Stimulated activated CD8-positive, alpha-beta memory T cell treated with anti-CD3 and anti-CD28 coated beads, Interleukin-2, amount 100 ng/mL, for 1 hour (primary cell): ENCODE measurements at places on chromosomes 5 and 9.

DNA sequence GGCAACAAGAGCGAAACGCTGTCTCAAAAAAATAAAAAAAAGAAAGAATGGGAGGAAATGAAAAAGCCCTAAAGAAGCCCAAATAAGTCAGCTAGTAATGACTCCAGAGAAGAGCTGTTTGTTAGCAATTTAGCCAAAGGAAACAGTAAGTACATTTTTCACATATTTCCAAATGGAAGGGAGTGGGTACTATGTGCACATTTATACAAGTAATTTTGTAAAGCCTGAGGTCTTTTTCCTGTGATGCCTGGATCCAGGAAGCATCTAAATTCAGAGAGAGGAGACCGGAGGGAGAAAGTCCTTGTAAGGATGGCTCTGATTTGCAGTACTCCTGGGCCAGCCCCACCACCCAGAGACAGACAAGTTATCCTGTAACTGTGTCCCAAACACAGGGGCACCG, 14.7 kb downstream of the FBP1 start:
- no peak for DNase-seq

DNA sequence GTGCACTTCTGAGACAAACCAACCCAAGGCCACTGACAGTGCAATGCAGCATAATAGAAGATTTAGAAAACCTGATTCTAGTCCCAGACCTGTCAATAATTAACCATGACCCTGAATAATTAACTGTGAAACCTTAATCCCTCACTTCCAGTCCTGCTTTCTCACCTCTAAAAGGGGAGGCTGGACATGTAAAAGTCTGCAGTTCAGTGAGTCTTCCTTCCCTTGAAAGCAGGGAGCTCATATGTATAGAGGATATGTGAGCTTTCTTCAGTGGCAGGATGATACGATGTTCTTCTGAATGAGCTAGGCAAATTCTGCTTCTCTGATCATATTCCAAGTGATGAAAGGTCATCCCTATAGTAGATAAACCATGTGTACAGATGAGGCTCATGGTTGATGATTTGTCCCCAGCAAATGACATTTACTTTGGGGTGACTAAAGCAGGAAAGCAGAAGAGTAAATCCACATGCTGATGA, 2.9 kb downstream of the KCNV2 start:
- no peak for DNase-seq

GRCh38 chr9:136004712-136005111, 43.5 kb upstream of the UBAC1 start:
- no peak for DNase-seq

DNA sequence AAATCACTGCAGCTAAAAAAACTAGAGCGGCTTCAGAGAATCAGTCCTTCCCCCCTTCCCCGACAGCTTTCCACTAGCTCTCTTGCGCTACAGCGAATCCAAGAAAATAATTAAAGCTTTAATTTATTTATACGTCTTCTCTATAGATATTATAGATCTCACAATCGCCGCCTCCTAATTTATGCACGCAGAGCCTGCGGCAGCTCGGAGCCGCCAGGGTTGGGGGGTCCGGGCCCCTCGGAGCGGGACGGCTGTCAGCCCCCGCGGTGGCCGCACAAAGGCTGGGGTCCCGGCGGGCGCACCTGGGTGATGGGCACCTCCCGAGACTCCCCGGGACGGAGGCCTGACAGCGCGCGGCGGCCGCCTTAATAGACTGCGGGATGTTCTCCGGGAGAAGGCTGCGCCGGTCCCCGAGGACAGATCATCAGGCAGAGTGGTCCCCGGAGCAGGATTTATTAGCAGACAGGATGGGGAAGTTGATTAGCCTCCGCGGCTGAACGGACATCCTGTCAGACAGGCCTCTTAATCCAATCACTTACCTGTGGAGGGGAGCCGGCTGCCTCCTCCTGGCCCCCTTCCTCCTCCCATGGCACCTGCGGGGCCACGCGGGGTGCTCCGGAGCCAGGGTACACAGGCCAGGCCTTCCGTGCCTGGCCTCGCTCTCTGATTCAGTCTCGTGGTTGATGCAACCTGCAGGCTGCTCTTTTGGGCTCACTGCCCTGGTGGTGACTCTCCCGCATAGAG, 166.8 kb downstream of the MELK start:
- DNase-seq = no peak

DNA sequence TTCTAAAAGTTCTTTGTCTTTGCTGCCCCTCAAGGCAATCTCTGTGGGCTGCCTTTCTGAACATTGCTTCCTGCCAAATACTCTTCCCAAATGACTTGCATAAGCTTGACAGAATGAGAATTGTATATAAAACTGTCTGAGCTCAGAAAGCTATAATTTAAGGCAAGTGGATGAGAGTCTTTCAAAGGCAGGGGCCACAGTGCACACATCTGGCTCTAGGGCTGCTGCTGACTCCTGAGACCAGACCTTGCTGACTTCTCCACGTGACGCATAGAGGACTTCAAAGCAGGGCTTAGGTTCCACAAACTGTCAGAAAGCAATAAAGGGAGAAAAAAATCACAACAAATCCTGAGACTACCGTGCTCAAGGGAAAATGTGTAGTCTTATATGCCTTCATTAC, 79.4 kb upstream of the DIRAS2 start:
- DNase-seq = no peak

- no peak for DNase-seq
Measured at GRCh38 chr5:79357398-79357797, 121.5 kb downstream of the JMY start.

DNA sequence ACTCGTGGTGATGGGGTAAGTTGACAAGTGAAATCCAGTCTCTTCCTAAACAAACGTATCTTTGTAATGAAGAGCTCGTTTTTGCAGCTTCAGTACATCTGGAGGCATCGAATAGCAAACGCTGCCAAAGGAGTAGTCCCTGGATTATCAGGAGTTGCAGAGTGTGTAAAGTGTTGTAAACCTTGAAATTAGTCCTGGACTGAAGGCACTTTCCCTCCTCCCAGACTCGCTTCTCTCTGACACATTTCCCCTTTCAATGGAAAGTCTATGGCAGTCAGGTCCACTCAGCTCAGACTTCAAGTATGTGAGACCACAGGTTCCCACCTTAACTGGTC, 1.5 kb upstream of the PBX3 start:
- DNase-seq = no peak

- no peak for DNase-seq
Measured at GRCh38 chr5:146662229-146662628, 146.2 kb upstream of the GPR151 start.

DNA sequence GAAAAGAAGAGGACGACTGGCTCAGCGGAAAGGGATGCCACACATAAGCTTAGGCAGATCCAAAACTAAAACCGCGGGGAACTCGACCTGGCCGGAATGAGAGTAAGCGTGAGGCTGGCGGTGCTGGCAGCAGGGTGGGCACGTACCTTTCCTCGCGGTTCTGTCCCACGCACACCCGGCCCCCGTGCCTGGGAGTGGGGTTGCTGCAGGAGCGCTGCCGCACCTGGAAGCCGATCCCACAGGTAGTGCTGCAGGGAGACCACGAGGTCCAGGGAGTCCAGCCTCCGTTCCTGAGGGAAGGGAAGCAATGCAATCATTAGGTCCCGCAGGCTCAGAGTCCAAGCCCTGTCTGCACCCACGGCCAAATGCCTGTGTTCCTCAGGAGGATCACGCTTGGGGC, 427.0 kb downstream of the SEMA5A start:
- no peak for DNase-seq

GRCh38 chr5:28743716-28744110, 1705.3 kb upstream of the CDH9 start:
- DNase-seq = no peak

DNA sequence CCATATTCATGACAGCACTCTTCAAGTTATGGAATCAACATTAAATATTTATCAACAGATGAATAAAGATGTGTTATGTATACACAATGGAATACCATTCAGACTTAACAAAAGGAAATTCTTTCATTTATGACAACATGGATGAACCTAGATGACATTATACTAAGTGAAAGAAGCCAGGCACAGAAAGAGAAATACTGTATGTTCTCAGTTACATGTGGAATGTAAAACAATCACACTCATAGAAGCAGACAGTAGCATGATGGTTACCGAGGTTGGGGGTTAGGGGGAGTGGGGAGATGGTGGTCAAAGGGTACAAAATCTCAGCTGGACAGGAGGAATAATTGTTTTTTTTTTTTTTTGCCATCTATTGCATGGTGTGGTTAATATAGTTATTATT, 431.9 kb downstream of the DMAC1 start:
- no peak for DNase-seq

DNA sequence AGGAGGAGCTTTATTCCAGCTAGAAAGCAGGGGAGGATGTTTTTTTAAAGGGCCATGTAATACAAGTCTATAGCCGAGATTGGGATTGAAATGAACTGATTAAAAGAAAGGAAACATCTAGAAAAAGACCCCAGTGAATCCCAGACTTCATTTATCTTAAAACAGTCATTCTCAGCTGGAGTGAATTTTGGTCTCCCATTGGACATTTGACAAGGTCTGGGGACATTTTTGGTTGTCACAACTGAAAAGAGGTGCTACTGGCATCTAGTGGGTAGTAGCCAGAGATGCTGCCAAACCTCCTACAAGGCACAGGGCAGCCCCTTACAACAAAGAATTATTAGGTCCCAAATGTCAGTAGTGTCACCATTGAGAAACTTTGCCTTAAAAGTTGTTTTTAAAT, 16.3 kb upstream of the SPINK4 start:
- DNase-seq = no peak

- no peak for DNase-seq
Measured at GRCh38 chr9:135849181-135849580, 58.2 kb downstream of the CAMSAP1 start.

DNA sequence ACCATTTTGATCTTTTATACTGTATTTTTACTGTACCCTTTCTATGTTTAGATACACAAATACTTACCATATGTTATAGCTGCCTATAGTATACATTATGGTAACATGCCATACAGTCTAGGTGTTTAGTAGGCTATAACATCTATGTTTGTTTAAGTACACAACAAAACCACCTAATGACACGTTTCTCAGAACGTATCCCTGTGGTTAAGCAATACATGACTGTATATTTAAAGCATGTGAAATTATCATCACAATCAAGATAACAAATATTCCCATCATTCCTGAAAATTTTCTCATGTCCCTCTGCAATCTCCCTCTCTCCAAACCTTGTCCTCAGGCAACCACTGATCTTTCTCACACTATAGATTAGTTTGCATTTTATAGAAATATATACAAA, 66.4 kb upstream of the SUSD1 start:
- no peak for DNase-seq

- no peak for DNase-seq
Measured at GRCh38 chr5:98524773-98525172, 248.7 kb upstream of the RGMB start.

DNA sequence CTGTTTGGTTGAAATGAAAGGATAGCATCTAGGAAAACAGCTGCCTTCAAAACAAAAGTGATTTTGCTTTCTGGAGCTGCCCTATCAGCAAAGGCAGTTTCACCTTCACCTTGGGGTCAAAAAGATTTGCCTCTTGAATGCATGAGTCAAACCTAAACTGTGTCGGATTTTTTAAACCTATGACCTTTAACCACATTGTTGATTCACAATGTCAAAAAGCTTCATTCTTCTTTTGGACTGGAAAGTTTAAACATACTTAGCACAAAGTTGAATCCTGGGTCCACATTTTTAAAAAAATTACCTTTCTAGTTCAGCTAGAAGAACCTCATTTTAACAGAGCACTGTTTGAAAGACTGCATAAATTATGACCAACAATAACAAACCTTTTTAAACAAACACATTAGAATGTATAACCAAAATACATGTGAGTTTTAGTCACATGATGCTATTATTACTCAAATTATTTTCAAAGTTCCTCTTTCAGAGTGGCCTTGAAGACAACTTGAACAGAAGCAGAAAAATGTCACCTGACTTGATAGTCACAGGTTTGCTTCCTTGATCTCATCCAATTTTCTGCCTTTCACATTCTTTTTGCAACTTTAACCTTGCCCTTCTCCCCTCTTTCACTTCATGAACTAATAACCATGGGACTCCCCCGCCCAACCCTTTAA, 109.7 kb upstream of the LHFPL2 start:
- no peak for DNase-seq
